ENCODE measurements at places on chromosomes 3 and 15.

GRCh38 chr3:108311797-108312196 lies 15.4 kb downstream of the HHLA2 start:
- no peak for DNase-seq

DNA sequence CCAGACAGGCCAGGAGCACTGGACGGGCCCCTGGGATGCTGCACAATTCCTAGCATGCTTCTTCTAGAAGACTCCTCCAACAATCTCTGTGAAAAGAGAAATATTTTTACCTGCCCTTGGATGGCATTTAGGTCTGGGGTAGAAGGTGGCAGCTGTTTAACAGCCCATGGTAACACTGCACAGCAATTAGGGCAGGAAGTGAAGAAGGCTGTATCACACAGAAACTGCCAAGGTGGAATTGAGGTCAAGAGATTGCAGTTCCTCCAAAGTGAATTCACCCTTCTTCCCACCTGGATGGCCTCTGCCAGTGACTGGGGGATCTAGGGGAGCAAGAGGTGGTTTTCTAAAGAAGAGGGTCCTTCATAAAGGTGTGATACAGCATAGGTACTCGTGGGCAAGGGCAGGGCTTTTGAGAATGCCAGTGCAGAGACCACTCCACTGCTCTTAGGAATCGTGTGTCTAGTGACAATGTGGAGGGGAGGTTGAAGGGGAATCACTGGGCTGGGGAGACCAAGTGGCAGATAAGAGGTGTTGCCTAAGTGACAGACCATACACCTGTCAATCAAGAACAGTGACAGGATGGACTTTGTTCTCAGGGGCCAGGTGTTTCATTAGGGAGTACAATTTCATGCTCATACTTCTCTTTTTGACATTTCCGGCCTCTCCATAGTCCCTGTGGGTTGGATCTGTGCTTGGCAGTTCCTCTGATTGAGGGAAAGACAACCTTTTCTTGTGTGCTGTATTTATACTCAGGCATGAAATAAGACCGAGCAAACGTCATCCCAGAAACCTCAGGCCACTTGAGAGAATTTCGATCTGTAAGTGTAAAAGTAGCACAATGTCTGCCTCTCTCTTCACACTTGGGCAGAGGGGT lies 83.5 kb upstream of the BCL6 start:
- DNase-seq, result no peak

- DNase-seq, result no peak
These were observed 25.3 kb downstream of the CHDH start for GRCh38 chr3:53820756-53821580.

- DNase-seq, result no peak
These were observed 692.1 kb downstream of the DIPK2A start for GRCh38 chr3:144663456-144664436.

DNA sequence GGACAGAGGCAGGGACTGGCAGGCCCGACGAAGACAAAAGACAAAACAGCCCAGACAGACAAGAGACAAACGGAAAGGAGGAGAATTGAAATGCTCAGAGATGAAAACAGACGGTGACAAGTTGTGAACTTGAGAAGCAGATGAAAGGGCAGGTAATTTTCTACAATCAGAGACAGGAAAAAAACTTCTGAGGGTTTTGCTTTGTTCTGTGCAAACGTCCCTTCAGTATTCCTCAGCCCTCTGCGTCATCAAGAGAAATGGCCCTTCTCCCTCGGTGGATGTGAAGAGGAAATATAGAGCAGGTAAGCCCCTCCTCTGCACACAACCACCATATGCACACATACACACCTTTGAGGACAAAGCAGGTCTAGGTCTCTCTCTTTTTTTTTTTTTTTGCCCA lies 206.6 kb downstream of the UACA start:
- no peak for DNase-seq

GRCh38 chr3:60090548-60090947 lies 1040.7 kb upstream of the CFAP20DC start:
- DNase-seq, result no peak

DNA sequence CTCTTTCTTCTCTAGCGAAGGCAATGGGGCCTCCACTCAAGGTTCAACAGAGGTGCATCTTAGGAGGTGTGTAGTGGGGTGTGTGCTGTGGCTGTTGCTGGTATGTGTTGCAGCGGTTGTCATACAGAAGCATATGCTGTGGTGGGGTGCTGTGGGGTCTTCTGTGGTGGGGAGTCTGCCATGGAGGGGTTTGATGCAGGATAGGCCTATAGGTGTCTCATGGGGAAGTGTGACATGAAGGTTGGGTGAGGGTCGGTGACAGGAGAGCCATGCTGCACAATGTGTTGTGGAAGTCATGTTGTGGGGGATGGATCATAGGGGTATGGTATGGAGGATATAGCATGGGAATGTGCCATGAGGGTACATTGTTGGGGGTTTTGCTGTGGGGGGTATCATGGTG lies 20.3 kb downstream of the NMNAT3 start:
- DNase-seq, result no peak

DNA sequence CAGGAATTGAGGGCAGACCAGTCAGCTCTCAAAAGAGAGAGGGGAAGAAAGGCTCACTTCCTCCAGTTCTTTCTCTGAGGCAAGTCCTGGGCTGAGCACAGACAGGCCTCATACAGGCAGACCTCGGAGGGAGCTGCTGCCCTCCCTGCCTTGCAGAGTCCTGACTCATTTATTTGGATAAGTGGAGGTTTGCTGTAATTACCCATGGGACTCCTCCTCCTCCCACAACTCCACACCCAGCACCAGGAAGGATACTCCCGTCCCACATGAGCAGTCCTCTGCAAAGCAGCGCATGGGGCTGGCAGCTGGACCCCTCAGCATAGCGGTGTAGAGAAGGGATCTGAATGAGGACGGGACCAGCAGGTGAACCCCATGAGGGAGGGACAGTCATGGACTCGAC lies 13.4 kb upstream of the SCN10A start:
- DNase-seq, result no peak

DNA sequence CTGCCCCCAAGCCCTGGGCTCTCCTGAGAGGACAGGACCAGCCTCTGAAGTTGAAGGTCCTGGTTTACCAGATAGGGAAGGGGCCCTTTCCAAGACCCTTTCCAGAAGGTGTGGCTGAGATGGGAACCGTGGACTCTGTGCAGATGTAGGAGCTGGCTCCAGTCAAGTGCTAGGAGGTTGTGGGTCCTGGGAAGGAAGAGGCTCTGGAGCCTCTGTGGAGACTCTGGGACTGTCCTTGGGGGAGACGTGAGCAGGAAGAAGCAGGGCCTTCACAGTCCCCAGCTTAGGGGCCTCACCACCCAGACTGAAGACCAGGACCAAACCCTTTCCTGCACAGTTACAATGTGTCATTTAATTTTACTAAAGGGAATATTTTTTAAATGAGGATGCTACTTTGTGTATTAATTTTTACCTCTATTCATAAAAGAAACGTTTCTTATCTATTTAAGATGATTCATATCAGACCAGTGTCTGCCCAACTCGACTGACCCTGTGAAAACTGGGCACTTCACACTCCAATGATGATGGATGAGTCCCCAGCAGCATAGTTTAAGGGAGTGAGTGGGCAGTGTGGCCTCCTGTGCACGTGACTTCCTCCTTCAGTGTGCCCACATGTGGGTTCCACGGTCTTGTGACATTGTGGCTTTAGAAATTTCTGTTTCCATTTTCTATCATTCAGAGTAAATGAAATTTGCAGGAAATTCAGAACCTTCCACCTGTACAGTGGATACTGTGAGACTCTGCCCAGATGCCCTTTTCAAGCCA lies 10.9 kb downstream of the CCR5AS start:
- no peak for DNase-seq

- DNase-seq, result no peak
These were observed 69.4 kb downstream of the CPN2 start for GRCh38 chr3:194281766-194282165.

DNA sequence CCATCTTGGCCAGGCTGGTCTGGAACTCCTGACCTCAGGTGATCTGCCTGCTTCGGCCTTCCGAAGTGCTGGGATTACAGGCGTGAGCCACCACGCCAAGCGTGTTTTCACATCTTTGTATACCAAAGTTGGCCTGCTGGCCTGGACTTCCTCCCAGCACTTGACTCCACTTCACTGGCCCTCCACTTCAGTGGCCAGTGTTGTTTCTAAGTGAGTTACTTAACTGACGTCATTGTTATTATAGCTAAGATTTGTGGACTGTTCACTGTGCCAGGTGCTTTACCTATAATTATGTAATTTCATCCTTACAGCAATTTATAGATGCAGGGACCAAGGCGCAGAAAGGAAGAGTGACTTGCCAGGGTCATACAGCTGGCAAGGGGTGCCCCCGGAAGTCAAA lies 52.0 kb downstream of the HRH1 start:
- no peak for DNase-seq

GRCh38 chr3:37693511-37694283 lies 168.0 kb upstream of the CTDSPL start:
- no peak for DNase-seq

DNA sequence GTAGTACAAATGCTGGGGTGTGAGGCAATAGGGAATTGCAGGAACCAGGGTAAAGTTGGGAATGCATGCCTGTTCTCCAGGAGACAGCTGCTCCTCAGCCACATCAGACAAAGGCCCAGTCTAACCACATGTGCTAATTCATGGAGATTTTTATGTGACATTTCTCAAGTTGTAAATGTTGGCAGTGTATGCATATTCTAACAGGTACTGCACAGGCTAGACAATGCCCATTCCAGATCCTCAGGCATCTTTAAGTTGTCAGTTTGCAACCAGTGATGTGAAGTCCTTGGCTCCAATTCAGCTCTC lies 84.9 kb downstream of the EEFSEC start:
- DNase-seq, result no peak

DNA sequence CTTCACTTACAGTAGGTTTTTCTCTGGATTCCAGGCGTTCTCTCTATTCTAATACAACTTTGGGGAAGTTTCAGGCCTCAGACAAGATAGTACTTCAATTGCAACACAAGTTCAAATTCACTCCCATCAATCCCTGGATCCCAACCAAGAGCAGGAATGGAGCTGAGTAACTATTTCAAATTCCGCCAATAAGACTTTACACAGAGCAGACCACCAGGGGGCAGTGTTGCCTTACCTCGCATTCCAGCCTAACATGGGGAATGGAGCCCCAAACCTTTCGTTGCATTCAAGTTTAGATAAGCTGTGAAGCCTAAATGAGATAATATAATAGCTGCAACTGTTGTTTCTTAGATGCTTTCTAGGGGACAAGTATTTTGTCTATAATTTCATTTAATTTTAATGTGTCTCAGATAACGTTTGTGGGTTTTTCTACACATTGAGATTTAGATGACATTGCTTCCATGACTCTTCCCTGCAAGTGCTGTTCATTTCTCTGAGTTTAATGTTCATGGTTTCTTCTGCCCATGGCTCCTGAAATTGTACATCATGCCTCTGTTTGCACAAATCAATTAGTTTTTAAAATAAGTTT lies 186.7 kb downstream of the NSUN3 start:
- DNase-seq, result peak; percentile 53
